ENCODE measurements at places on chromosomes 13 and 19.

GRCh38 chr13:98476106-98476505 is 100.8 kb downstream of the STK24 start:
- DNase-seq = no peak

DNA sequence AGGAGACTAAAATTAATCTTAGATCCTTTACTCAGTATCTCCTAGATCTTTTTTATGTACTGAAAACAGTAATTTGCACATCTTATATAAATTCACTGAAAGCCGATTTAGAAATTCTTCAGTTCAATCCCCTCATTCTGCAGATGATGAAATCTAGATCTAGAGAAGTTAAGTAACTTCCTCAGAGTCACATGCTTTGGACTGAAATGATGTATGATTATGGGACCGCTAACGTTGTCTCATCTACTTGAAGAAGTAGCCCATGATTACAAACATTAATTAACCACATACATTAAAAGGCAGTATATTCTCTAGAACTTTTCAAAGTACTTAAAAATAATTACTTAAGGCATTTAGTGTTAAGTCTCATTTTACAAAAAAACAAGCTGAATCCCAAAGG is 37.8 kb downstream of the ELF1 start:
- DNase-seq = no peak

GRCh38 chr13:45370922-45371406 is 30.0 kb upstream of the TPT1 start:
- no peak for DNase-seq

GRCh38 chr19:47357788-47358680 is 8.9 kb downstream of the DHX34 start:
- peak; percentile 42 for DNase-seq

DNA sequence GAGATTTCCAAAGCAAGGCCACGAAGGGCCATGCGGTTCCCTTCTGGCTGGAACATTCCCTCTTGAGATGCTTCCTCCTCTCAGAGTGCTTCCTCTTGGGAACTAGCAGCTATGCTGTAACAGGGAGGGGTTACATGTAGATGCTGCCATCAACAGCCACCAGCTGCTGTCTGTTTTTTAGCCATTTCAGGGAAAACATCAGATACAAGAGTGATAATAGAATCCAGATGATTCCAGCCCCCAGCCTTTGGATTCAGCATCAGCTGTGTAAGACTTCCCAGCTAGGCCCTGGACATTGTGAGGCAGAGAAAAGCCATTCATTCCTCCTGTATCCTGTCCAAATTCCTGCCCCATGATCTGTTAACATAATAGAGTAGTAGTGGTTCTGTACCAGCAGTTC is 8.2 kb upstream of the ZNF177 start:
- no peak for DNase-seq

DNA sequence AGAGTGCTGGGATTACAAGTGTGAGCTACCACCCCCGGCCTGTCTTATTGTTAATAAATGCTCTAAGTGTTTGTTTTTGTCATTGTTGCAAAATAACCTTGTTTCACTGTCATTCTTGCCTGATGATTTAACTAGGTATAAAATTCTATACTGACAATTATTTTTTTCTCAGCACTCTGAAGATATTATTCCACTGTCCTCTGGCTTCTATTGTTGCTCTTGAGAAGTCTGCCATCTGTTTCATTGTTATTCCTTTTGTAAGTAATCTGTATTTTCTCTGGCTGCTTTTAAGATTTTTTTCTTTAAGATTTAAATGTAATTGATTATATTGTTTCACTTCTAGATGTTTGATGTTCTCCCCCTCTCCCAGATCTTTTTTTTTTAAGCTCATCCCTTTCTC is 17.6 kb downstream of the ZNF420 start:
- no peak for DNase-seq

- no peak for DNase-seq
These were observed 197.6 kb downstream of the DNAJC15 start for GRCh38 chr13:43220873-43221595.

- DNase-seq = no peak
These were observed 644.4 kb downstream of the PCDH9 start for GRCh38 chr13:66585669-66586203.

DNA sequence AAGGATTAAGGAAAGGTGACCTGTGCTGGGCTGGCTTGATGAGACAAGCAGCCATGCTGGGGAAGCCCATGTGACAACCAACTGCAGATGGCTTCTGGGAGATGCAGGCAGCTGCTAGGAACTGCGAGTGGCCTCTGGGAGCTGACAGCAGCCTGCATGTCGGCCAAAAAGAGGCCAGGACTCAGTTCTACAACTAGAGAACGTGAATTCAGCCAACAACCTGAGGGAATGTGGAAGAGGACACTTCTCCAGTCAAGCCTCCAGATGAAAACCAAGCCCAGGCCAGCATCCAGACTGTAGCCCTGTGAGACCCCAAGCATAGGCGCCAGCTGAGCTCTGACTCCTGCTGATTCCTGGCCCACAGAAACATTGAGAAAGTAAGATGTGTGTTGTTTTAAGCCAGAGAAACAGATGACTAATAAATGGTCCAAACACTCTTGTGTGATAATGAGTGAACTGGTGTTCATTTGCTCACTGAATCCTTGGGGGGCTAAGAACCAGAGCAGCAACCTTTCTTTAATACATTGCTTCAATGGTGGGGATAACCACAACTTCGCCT is 45.0 kb downstream of the SLC7A1 start:
- no peak for DNase-seq

GRCh38 chr13:104002216-104002615 is 936.0 kb upstream of the SLC10A2 start:
- DNase-seq = no peak

GRCh38 chr13:75407998-75408397 is 74.0 kb downstream of the TBC1D4 start:
- DNase-seq = no peak

- DNase-seq = no peak
These were observed 3.2 kb downstream of the STX10 start for GRCh38 chr19:13146763-13147563.

DNA sequence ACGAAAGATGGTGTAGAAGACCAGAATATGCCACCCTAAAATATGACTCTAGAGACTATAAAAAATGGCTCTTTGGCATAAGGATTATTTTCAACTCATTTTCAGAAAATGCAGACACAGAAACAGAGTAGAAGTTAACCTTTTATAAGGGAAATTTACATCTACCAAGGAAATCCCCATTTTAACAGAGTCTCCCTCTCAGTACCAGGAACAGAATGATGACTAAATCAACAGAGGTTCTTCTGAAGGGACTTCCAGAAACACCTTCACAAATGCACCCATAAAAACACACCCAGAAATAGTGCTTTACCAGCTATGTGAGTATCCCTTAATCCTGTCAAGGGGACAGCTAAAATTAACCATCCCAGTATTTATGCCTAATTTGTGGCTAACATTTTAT is 29.1 kb downstream of the PLPP2 start:
- no peak for DNase-seq

- no peak for DNase-seq
These were observed 48.2 kb upstream of the SLITRK5 start for GRCh38 chr13:87622971-87623370.

DNA sequence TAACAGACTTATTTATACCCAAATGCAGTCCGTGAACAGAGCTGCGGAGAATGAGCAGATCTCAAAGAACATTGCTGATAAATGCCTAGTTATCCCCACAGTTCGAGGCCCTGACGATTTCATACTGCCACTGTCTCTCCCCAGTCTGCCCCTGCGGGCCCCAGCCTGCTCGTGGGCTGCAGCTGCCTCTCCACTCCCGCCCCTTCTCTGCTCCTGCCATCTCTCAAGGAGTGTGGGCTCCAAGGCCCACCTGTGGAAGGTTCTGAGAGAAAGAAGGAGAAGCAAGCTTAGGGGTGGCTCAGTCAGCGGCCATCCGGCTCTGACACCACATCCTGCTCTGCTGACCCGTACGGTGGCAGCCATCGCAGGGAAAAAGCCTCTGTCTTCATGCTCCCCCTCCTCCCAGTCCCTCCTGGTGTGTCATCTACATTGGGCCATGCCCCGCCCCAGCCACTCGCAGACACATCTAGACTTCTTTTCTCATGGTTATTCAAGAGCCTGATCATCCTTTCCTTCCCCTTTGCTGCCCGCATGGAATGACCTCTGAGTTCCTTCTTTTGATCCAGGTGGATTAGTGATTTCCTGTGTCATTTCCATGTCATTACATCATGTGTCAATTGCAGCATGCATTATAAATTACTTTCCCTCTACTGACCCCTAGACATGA is 52.0 kb downstream of the EPS15L1 start:
- no peak for DNase-seq

GRCh38 chr13:36028359-36029025 is 102.7 kb downstream of the DCLK1 start:
- DNase-seq = no peak

DNA sequence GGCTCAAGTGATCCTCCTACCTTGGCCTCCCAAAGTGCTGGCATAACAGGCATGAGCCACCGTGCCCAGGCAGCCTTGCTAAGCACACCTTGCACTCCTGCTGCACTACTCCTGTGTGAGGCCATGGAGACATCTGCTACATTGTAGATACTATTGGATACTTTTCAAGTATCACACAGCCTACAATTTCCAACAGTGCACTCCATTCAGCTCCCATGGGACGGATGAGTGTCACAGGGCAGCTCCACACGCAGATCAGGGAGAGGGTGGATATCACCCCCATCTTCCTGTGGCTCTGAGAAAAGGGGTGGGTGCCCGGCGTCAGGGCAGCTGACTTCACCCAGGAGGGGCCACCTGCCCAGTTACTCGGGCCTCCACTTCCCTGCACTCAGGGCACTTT is 39.1 kb upstream of the CCNE1 start:
- DNase-seq = no peak

DNA sequence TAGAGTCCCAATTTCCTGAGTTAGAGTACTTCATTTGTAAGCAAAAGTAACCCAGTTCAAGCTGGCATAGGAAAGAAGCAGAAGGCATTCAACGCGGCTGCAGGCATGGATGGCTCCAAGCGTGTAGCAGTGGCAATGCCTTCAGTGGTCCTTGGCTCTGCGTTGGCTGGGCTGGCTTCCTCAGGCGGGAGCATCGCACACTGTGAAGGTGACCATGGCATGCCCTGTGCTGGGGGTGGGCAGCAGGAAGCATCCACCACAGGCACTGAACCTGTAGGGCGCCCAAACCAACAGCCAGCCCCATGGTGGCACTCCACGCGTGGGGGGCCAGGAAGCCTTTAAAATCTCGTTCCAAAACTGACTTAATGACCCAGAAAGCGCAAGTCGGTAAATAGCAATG is 53.6 kb upstream of the SPACA7 start:
- no peak for DNase-seq

DNA sequence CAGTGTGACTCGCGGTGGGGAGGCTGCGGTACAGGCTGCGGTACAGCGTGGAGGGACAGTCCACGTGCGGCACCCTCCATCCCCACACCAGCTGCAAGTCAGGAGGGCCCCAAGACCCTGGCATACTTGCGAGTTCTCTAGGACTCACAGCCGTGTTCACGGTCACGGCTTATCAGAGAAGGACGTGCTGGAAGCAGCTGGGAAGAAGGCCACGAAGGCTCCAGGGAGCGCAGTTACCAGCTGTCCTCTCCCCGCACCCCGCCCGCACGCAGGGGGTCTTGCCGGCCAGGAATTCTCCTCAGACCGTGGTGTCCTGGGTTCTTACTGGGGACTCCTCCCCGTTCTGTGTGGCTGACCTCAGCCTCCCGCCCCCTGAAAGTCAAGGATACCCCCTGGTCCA is 6.2 kb downstream of the ZNF444 start:
- DNase-seq = no peak

GRCh38 chr19:1590641-1591397 is 1.8 kb downstream of the MBD3 start:
- DNase-seq = peak; percentile 52

GRCh38 chr19:38266981-38267597 is 2.7 kb downstream of the SPINT2 start:
- no peak for DNase-seq

DNA sequence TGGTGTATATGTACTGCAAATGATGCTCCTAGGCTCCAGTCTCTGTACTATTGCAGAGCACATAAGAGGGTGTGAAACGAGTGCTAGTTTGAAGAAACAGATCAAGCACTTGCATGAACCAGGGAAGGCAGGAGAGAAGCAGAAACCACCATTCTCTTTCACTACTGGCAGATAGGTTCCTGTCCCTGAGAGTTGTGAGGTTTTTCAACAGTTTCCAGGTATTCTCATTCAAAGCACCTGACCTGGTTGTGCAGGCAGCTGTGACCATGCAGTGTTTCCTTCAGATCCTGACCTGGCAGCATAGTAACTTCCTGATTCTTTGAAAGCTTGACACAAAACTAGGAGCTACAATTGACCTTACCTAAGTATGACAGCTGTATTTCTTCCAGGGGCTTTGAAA is 164.9 kb downstream of the UFM1 start:
- DNase-seq = no peak

DNA sequence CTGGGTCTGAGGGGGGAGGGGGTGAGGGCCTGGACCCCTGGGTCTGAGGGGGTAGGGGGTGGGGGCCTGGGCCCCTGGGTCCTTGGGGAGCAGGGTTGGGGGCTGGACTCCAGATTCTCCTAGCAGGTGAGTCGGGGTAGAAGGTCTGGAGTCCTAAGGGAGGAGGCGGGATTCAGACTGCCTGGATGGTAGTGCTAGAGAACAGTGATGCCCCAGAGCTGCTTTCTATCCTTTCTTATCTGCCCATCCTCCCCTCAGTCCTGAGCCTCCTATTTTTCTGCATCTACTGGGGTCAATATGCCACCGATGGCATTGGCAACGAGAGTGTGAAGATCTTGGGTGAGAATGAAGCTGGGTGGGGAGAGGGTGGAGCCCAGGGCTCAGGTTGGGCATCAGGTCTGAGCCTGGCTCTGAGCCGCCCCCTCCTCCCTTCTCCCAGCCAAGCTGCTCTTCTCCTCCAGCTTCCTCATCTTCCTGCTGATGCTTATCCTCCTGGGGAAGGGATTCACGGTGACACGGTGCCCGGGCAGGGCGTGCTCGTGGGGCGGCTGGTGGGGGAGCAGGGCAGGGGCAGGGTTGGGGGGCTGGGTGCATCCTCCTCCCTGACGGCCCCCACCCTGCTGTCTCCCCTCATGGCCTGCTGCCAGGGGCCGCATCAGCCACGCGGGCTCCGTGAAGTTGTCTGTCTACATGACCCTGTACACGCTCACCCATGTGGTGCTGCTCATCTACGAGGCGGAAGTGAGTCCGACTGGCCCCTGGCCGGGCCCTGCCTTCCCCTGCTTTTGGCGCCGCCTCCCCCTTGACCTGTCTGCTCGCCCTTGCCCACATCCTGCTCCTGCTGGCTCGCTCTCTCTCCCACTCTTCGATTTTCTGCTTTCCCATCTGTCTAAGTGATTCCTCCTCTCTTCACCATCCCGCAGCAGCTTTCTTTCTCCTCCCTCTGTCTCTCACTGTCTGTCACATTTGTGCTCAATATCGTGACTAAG is 3.4 kb downstream of the TMEM145 start:
- DNase-seq = no peak

GRCh38 chr19:4012975-4013634 is 5.6 kb downstream of the PIAS4 start:
- DNase-seq = no peak

All from NCI-H82 (cell line).